ENCODE measurements at places on chromosomes 12 and 14.

DNA sequence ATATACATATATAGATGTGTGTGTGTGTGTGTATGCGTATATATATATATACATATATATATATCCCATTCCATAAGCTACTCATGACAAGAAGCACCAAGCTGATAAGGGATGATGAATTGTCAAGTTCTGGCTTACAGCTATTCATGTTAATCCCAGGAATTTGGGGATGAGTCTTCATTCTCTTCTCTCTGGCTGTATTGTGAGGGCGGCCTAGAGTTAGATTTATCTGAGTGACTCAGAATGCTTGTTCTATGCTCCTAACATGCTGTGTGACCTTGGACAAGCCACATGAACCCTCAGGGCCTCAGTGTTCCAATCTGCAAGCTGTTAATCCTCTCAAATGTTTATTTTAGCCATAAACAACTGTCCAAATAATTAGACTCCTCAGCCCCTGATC, 749.0 kb downstream of the MED13L start:
- no peak for DNase-seq

- no peak for DNase-seq
Observed at GRCh38 chr12:43482311-43483085, 69.5 kb downstream of the ADAMTS20 start.

DNA sequence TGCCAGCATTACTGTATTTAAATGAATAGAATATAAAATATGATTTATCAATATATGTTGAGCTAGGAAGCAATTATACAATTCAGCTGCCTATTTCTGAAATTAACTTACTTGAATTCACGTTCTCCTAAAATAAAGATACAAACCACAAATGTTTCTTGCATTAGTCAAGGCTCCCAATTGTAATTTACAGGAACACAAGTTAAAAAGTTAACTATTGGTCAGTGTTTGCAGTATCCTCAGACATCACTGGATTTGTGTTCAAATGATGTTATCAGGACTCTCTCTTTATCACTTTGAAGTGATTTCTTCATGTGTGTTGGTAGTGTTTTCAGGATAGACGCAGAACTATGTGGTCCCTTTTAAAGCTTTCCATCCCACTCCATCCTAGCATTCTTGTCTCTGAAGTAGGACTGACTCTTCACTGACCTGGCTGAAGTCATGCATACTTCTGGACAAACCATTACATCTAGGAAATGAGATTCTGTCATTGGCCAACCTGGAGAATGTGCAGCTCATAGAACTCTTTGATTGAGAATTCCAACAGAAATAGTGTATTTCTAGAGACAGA, 156.1 kb downstream of the KICS2 start:
- DNase-seq = no peak

- DNase-seq = no peak
Observed at GRCh38 chr14:95486875-95487668, 29.4 kb downstream of the SYNE3 start.

DNA sequence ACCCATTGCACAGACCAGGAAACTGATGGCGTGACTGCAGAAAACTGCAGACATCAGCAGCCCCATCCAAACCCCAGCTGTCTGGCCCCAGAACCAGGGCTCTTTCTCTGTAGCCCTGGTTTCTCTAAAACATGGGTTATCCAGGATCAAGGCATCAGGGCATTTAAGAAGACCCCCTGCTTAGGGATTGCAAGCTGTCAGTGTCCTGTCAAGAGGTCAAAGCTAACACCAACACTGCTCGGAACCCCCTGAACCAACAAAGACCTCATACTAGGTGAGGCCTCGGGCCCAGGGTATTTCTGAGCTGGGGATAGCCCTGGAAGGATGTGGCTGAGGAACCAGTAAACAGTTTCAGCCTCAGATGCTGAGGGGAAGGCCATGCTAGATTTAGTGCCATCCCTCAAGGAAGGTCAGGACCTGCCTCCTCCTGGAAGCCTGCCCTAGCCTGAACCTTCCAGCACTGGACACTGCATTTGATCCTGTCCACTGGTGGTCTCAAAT, 39.2 kb downstream of the BCL11B start:
- DNase-seq = no peak

DNA sequence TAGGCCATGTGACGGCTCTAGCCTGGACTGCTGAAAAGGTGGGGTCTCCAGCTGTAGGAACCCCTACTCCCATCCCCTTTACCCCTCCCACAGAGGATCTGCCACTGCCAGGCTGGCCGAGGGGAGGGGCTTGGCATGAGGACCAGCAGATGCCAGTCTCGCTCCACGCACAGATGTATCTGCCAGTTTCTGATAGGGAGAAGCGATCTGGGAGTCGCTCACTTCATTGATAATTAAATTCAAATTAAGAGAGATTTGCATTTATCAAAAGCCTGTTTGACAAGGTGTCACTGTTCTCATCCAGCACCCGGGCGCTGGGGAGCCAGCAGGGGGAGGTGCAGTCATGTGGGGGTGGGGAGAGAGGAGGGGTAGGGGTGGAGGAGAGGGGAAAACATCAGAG, 217.6 kb upstream of the MYL2 start:
- DNase-seq = no peak

GRCh38 chr14:68655021-68655831, 137.6 kb downstream of the ZFP36L1 start:
- DNase-seq = no peak

DNA sequence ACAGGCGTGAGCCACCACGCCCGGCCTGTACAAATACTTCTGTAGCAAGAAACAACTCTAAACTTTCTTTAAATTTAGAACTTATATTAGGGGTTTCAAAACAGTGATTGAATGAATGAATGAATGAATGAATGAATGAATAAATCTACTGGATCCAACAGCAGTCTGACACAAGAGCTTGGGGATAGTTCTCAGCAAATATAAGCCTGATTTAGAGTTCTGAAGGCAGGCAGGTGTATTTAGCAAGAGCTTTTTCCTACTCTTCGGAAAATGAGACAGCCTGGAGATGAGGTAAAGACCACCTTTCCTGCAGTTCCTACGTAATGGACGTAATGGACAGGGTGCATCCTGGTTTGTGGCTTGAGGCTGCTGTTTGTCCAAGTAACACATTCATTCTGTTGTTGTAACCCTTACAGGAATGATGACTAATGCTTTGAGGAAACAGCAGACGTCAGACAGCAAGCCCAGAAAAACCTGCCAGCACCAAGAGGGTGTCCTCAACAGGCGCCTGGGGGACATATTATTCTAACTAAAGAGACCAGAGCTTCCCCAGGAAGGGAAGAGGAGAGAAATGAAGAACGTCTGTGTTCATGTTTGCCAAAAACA, 277.4 kb upstream of the SOX5 start:
- DNase-seq = peak; percentile 14

DNA sequence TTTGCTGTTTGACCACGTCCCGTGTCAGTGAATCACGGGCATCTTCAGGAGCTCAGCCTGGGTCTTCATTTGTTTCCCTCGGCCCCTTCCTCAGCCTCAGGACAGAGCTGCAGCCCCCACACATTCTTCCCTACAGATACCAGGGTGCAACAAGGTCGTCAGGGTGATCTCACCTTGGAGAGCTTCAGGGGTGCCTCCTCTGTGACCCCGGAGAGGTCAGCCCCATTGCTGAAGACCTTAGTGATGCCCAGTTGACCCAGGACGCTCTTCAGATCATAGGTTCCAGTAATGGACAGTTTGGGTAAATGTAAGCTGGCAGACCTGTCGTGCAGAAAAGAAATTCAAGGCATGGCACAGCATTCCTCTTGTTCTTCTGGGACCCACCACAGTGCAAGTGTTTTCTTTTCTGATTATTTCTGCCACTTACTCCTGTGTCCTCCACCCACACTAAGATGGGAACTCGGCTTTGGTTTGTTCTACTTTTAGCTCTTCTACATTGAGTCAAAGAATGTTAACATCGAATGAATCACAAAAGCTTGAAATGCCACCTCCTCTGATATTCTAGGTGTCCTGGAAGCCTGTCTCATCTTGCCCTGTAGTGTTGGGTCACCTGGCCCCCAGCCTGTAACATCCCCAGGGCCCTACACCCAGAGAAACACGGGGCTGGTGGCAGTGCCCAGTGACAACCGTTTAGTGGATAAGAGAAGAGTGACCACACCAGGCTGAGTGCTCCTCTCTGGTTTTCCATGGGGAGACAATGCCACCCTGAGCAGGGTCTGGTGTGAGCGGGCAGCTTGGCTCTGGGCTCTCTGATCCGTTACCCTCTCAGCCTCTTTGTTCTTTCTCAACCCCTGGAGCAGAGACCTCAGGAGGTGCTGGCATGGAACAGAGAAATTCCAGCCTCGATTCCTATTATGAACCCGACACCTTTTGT, 8.8 kb downstream of the SERPINA1 start:
- no peak for DNase-seq

DNA sequence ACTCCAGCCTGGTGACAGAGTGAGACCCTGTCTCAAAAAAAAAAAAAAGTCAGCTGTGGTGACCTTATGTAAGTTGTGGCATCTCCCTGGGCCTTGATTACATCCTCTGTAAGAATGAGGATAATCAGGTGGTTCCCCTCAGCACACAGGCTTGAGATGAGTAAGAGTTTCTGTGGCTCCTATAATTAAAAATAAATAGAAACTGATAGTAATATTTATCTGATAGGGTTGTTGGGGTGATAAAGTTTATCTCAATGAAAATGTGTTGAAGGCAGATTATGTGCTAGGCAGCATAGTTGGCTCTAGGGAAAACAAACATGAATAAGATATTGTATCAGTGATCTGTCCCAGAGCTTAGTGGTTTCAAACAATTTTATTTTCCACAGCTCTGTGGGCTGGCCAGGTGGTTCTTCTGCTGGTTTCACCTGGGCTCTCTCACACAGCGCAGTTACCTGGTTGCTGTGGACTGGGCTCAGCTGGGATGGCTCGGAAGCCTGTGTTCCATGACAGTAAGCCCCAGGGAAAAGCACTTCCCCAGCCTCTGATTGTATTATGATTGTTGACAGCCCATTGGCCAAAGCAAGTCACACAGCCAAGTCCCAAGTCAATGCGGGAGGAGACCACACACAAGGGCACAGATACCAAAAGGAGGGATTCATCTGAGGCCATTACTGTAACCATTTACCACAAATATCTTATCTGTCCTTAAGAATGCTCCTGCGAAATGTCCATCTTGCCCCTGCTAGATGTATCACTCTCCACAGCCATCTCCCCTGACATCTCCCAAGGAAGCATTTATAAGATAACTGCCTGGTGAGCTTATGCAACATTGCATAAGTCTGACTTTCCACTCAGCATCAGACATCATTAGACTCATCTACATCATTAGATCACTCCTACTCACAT, 151.7 kb downstream of the NUAK1 start:
- no peak for DNase-seq

- DNase-seq = no peak
Observed at GRCh38 chr14:96953087-96953874, 156.1 kb downstream of the VRK1 start.

DNA sequence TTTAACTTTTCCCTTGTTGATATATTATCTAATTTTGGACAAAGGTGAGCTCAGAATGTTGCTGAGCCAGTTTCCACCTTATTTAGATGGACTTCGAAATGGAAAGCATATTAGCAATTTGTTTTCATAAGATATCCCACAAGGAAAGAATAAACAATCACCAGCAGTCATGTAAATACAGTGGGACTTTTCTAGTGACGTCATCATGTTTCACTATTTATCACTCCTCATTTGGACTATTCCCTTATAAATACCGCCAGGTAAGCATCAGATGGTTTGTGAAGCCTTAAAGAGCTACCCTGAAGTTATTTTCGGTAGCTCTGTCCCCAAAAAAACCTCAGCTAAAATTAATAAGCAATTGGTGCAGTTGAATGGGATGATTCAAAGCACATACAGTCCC, 110.7 kb downstream of the PTPRR start:
- DNase-seq = no peak

DNA sequence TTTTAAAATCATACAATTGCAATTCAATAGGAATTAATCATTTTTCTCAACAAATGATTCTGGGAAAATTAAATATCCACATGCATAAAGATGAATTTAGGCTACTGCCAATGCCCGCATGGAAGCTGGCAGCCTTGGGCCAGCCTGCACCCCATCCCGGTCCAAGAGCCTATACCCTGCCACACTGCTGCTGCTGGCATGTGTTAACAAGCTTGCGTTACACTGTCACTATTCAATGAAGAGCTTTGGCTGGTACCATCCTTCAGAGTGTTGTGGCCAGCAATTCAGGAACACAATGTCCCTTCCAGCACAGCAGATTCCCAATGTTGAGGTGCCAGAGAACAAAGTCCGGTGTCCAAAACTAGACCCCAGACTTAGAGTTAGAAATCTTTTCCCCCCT, 13.6 kb upstream of the TAS2R14 start:
- no peak for DNase-seq

GRCh38 chr14:74765721-74766120, 2.6 kb downstream of the YLPM1 start:
- DNase-seq = no peak

- DNase-seq = no peak
Observed at GRCh38 chr14:52650774-52651173, 44.6 kb downstream of the ERO1A start.

Measured in AG09319 (cell line).